ENCODE measurements at places on chromosomes 5 and 9. TPM values are rescaled to one million over a fixed set of nuclear protein-coding genes. Genes with fewer than 3 reads are reported as not detected.

DNA sequence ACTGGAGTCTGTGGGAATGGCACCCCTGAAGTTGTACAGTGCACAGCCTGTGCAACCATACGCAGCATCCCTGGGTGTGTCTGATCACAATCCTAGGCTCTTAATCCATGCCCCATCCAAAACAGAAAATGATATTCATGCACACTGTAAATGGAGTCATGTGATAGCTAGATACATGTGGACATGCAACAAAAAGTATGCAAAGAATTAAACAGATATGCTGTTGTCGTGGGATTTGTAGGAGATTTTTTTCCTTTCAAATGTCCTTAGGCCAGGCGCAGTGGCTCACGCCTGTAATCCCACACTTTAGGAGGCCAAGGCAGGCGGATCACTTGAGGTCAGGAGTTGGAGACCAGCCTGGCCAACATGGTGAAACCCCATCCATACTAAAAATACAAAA, 36.1 kb downstream of the PRRX2 start:
- peaks cover 3% of the 10 kb centered on the region for H3K4me1 ChIP-seq
- no peaks in the 10 kb centered on the region for H3K36me3 ChIP-seq
- no peak overlapping the region for H3K4me3 ChIP-seq
- peaks cover 31% of the 10 kb centered on the region for H3K27me3 ChIP-seq
- no peak for DNase-seq
- no peak overlapping the region for H3K27ac ChIP-seq

GRCh38 chr9:86668488-86668887, 278.8 kb downstream of the GAS1 start:
- no peaks in the 10 kb centered on the region for H3K27me3 ChIP-seq
- peaks cover 3% of the 10 kb centered on the region for H3K4me1 ChIP-seq
- no peak overlapping the region for H3K27ac ChIP-seq

DNA sequence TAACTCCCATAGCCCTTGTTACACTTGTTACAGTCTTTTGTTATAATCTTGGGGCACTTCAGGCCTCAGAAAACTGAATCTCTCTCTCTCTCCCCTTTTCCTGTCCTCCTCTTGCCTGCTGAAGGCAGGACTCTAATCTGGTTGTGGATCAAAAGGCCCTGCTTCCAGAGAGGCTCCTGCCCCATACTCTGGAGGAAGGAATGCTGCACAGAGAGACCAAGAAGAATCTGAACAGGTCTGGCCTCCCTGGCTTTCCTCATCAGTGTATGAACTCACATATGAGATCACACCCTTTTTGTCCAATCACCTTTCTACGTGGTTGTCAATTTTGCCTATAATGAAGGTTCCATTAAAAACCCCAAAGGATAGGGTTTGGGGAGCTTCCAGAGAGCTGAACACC, 26.2 kb upstream of the LVRN start:
- DNase-seq = no peak
- no peak overlapping the region for H3K27ac ChIP-seq
- no peaks in the 10 kb centered on the region for H3K36me3 ChIP-seq
- H3K27me3 ChIP-seq = peaks cover 1% of the 10 kb centered on the region

GRCh38 chr9:35333551-35333950, 156.4 kb upstream of the RUSC2 start:
- H3K27me3 ChIP-seq = peaks cover 15% of the 10 kb centered on the region
- no peak overlapping the region for H3K4me3 ChIP-seq
- H3K36me3 ChIP-seq = no peaks in the 10 kb centered on the region
- H3K4me1 ChIP-seq = no peaks in the 10 kb centered on the region
- no peak overlapping the region for H3K27ac ChIP-seq

GRCh38 chr5:32434221-32434620, 10.3 kb downstream of the ZFR start:
- no peak overlapping the region for H3K4me3 ChIP-seq
- peaks cover 6% of the 10 kb centered on the region for H3K36me3 ChIP-seq
- H3K4me1 ChIP-seq = peaks cover 92% of the 10 kb centered on the region
- DNase-seq = no peak

Gene ROR2
- polyA plus RNA-seq = not detected

- no peaks in the 10 kb centered on the region for H3K4me1 ChIP-seq
- no peak overlapping the region for H3K4me3 ChIP-seq
- H3K27ac ChIP-seq = no peak overlapping the region
- no peak for DNase-seq
- H3K36me3 ChIP-seq = no peaks in the 10 kb centered on the region
- peaks cover 51% of the 10 kb centered on the region for H3K27me3 ChIP-seq
These were observed 73.7 kb downstream of the PCDH1 start for GRCh38 chr5:141804475-141804874.

DNA sequence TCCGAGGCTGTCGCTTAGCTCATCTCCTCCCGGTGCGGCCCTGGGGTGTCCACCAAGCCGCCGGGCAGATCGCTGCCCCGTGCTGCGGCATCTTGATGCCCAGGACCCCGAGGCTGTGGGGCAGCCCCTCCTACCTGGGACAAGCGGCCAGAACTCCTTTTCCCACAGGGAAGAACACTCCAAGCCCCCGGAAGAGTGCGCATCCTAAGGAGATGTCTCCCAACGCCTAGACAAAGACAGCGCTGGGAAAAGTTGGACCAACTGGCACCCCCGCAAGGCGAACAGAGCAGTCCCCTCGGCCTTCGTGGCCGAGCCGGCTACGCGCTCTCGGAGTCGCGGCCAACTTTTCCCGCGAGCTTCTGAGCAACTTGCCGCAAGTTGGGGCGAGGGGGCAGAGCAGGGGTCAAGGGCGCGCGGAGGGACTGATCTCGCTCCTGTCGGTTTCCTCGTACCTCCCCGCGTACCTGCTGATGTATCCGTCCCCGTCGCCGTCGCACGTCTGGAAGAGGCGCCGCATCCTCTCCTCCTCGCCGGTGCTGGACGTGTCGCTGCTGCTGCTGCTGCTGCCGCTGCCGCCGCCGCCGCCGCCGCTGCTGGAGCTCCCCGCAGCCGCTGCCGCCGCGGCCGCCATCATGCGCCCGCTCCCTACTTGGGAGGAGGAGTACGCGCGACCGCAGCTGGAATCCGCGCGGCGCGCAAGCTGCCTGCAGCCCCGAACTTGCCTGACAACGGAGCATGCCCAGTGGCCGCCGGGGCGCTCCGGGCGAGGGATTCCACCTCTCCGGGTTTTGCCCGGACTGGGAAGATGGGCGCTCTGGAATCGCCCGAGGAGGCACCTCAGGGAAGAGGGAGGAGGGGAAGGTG, at the start of gene MCC:
Gene MCC (minus strand): TSS at position 673 of the 864 bp plus-strand sequence.
- peaks cover 14% of the 10 kb centered on the region for H3K4me1 ChIP-seq
- peaks cover 50% of the 10 kb centered on the region for H3K27me3 ChIP-seq
- H3K4me3 ChIP-seq = peak within 1 kb of the TSS; percentile 77
- H3K36me3 ChIP-seq = peaks cover 27% of the 10 kb centered on the region
- DNase-seq = peak; percentile 64

GRCh38 chr5:88558366-88558765, 289.7 kb upstream of the TMEM161B start:
- H3K36me3 ChIP-seq = no peaks in the 10 kb centered on the region
- H3K27me3 ChIP-seq = peaks cover 16% of the 10 kb centered on the region
- no peak overlapping the region for H3K4me3 ChIP-seq
- no peak for DNase-seq
- H3K27ac ChIP-seq = no peak overlapping the region

- no peak overlapping the region for H3K4me3 ChIP-seq
- H3K36me3 ChIP-seq = no peaks in the 10 kb centered on the region
- H3K27ac ChIP-seq = no peak overlapping the region
- peaks cover 17% of the 10 kb centered on the region for H3K27me3 ChIP-seq
- no peaks in the 10 kb centered on the region for H3K4me1 ChIP-seq
- no peak for DNase-seq
These were observed 243.9 kb upstream of the KLF4 start for GRCh38 chr9:107733523-107733894.

- H3K27me3 ChIP-seq = peaks cover 11% of the 10 kb centered on the region
- H3K4me3 ChIP-seq = no peak overlapping the region
- no peaks in the 10 kb centered on the region for H3K36me3 ChIP-seq
These were observed 107.5 kb downstream of the NDFIP1 start for GRCh38 chr5:142215915-142216681.

Gene ARHGEF37
- not detected for polyA plus RNA-seq

DNA sequence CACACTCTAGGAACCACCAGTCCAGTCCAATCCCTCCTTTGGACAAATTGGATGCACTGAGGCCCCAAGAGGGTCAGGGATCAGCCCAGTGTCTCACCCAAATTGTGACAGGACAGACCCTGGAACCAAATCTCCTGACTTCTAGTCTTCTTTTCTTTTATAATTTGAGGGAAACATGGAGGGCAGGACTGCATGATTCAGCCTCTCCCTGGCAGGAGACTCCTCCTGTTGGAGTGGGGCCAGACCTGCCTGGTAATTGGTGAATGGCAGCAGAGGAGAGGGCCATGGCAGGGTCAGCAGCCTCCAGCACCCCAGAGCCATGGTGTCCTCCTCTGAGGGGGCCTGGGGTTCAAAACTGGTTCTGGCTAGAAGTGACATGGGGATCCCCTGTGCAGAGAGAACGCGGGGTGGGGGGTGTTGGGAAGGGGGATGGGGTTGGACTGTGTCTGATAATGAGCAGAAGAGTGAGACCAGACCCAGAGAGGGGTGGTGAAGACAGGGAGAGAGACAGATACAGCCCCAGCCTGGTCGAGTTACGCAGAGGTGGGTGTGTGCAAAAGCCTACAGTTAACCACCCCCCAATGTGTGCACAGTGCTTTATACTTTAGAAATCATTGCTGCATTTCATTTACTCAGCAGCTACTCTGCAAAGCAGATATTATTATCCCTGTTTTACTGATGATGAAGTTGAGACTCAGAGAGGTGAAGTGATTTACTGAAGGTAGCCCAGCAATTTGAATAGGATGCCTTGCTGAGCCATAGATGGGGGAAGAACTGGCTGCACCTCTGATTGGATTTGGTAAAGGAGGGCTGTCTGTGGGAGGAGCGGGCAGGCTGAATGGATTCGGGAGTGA, 3.8 kb upstream of the SYNPO start:
- H3K4me3 ChIP-seq = no peak overlapping the region
- peaks cover 32% of the 10 kb centered on the region for H3K27me3 ChIP-seq
- H3K4me1 ChIP-seq = no peaks in the 10 kb centered on the region
- H3K36me3 ChIP-seq = no peaks in the 10 kb centered on the region
- no peak for DNase-seq

DNA sequence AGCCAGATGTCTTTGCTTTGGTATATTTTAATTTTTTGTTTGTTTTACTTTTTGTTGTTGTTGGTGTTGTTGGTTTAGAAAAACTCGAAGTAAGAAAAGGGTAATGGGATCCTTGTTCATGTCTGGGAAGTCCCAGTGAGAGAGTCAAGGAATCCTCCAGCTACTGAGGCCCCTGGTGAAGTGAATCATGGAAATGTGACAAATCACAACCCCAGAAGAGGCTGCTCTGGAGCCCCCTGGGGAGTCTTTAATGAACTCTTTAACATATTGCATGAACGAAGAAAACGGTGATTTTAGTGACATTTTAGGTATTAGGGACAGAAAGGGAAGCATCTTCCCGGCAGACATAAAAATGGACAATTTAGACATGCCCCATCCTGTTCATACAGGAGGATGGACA, 41.3 kb downstream of the TMEM174 start:
- no peak overlapping the region for H3K27ac ChIP-seq
- peaks cover 7% of the 10 kb centered on the region for H3K36me3 ChIP-seq
- peaks cover 9% of the 10 kb centered on the region for H3K4me1 ChIP-seq
- DNase-seq = no peak
- peaks cover 72% of the 10 kb centered on the region for H3K27me3 ChIP-seq
- H3K4me3 ChIP-seq = no peak overlapping the region

- H3K36me3 ChIP-seq = no peaks in the 10 kb centered on the region
- no peaks in the 10 kb centered on the region for H3K4me1 ChIP-seq
- H3K27ac ChIP-seq = no peak overlapping the region
- DNase-seq = no peak
- H3K4me3 ChIP-seq = no peak overlapping the region
- no peaks in the 10 kb centered on the region for H3K27me3 ChIP-seq
These were observed 586.3 kb downstream of the PTPRD start for GRCh38 chr9:10026443-10026984.

DNA sequence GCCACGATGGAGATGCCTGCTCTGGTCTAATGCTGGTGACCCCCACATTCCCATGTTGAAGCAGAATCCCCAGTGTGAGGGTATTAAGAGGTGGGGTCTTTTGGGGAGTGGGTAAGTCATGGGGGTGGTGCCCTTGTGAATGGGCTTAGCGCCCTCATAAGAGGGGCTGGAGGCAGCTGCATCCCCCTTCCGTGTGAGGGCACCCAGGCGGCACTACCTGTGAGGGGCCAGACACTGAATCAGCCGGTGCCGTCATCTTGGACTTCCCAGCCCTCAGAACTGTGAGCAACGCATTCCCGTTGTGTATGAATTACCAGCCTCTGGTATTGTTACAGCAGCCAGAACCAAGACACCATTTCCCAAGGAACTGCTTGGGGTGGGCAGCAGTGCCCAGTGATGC, 27.0 kb upstream of the RNF130 start:
- H3K36me3 ChIP-seq = no peaks in the 10 kb centered on the region
- no peak overlapping the region for H3K27ac ChIP-seq
- H3K4me3 ChIP-seq = no peak overlapping the region
- DNase-seq = no peak

Gene CCDC107
- 59.0 TPM for polyA plus RNA-seq

Gene STARD4
- polyA plus RNA-seq = 6.1 TPM

- no peaks in the 10 kb centered on the region for H3K27me3 ChIP-seq
- no peak overlapping the region for H3K27ac ChIP-seq
These were observed 960 bp upstream of the IFNB1 start for GRCh38 chr9:21078702-21079101.

Gene SMIM32
- not detected for polyA plus RNA-seq

GRCh38 chr9:505741-506059, 291.0 kb downstream of the DOCK8 start:
- DNase-seq = no peak
- no peaks in the 10 kb centered on the region for H3K27me3 ChIP-seq
- H3K4me1 ChIP-seq = peaks cover 2% of the 10 kb centered on the region
- peak overlapping the region; percentile 64 for H3K4me3 ChIP-seq
- H3K27ac ChIP-seq = no peak overlapping the region

DNA sequence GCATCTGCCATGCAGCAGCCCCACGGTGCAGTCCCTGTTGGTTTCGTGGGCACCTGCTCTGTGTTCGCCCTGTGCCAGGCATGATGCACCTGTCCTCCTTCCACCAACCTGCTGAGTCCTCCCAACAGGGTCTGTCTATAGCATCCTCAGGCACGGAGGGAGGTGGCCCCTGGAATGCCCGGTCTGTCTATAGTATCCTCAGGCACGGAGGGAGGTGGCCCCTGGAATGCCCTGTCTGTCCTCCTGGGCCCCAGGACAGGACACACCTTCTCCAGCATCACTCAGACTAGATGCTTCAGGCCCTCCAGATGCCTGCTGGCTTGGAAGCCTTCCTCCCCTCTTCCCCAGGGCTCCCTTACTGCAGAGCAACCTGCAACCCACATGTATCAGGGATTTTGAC, 9.9 kb upstream of the PHYHD1 start:
- H3K4me1 ChIP-seq = peaks cover 40% of the 10 kb centered on the region
- H3K4me3 ChIP-seq = no peak overlapping the region
- H3K27ac ChIP-seq = peak overlapping the region; percentile 66
- no peak for DNase-seq
- H3K36me3 ChIP-seq = peaks cover 24% of the 10 kb centered on the region
- H3K27me3 ChIP-seq = no peaks in the 10 kb centered on the region

All from naive thymus-derived CD8-positive, alpha-beta T cell (primary cell).